Naive thymus-derived CD4-positive, alpha-beta T cell (primary cell): ENCODE measurements at places on chromosomes 16 and 17. TPM values are rescaled to one million over a fixed set of nuclear protein-coding genes. Genes with fewer than 3 reads are reported as not detected.

Gene SLC25A39
- polyA plus RNA-seq: 122 TPM

DNA sequence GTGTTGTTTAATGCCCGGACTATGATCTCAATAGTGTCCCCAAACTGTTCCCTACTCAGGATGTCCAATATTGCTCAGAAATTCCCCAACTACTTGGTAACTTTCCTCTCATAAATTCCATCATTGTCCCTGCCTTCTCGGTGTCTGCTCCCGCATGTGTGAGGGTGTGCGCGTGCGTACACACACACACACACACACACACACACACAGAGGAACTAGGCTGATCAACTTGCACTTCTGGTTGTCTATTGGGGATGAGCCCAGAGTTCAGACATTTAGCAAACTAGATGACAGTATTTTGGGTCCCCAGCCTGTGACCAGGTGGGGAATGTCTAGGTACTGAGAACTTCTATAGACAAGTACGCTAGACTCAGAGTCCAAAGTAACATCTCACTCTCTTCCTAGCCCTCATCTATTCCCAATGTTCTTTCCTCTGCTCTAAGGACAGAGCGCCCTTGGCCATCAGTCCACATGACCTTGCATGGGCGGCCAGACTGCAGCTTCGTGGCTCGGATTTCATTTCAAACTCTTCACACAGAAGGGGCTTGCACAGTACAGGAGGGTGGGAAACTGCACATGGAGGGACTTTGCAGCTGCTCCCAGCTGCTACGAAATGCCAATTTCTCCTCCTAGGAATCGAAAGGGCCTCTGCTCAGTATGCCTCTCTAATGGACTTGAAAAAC, 5.3 kb downstream of the HS3ST3A1 start:
- DNase-seq: no peak

GRCh38 chr16:598823-599739, 9.2 kb downstream of the RAB40C start:
- DNase-seq: no peak

Gene GAS7
- 0.09 TPM for polyA plus RNA-seq

Gene DHRS7C
- polyA plus RNA-seq: not detected

Gene NPEPPS
- 33.6 TPM for polyA plus RNA-seq

GRCh38 chr16:78962457-78962929, 638.0 kb downstream of the MAF start:
- no peak for DNase-seq

- DNase-seq: no peak
These were observed 79.6 kb downstream of the BRIP1 start for GRCh38 chr17:61783556-61784304.

- DNase-seq: no peak
These were observed 6.9 kb downstream of the MYH10 start for GRCh38 chr17:8623591-8623990.

DNA sequence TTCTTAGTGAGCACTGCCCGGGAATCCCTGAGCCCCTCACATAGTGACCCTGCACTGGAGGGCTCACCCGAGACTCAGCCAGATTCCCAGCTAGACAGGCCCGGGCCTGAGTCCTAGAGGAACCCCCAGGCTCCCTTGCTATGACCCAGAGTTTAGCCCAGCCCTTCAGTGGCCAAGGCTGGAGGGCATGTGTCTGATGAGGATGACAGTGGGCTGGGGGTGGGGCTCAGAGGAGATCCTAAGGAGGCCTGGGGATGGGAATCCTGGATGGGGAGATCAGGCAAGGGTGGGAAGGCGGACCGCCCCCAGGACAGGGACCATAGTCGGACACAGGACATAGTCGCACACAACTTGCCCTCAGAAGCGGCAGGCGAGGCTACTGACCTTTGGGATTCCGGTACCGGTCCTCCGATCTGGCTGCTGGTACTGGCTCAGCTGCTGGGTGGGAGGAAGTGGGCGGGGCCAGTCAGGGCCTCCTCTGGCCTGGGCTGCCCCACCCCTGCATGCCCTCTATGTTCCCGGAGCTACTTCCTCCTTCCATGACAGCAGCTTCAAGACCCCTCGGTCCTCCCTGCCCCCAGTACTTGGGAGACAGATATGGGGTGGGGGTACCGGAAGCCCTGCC, 1.1 kb downstream of the CD79B start:
- DNase-seq: peak; percentile 47

GRCh38 chr17:49082231-49082630, 50.3 kb upstream of the B4GALNT2 start:
- no peak for DNase-seq

GRCh38 chr17:32239456-32239855, 26.2 kb upstream of the RHBDL3 start:
- no peak for DNase-seq

DNA sequence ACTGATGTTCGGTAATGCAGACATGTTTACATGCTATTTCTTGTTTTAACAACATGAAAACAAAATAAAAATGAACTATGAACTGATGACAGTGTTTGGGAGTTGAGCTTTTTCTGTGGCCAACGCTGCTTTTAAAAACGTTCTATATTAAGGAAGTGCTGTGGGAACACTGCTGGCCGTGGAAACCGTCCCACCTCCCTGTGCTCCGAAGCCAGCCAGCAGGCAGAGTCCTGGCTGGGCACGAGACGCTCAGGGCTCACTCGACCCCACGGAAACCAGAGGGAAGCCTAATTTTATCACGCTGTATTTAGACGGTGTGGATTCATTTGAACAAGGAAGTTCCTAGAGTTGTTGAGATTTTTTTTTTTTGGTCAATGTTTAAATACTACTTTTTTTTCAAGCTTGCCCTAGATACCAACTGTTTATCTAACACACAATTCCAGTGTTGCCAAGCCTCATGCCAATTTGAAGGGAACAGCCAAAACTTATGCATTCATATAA, 25.8 kb downstream of the ADCY9 start:
- no peak for DNase-seq

DNA sequence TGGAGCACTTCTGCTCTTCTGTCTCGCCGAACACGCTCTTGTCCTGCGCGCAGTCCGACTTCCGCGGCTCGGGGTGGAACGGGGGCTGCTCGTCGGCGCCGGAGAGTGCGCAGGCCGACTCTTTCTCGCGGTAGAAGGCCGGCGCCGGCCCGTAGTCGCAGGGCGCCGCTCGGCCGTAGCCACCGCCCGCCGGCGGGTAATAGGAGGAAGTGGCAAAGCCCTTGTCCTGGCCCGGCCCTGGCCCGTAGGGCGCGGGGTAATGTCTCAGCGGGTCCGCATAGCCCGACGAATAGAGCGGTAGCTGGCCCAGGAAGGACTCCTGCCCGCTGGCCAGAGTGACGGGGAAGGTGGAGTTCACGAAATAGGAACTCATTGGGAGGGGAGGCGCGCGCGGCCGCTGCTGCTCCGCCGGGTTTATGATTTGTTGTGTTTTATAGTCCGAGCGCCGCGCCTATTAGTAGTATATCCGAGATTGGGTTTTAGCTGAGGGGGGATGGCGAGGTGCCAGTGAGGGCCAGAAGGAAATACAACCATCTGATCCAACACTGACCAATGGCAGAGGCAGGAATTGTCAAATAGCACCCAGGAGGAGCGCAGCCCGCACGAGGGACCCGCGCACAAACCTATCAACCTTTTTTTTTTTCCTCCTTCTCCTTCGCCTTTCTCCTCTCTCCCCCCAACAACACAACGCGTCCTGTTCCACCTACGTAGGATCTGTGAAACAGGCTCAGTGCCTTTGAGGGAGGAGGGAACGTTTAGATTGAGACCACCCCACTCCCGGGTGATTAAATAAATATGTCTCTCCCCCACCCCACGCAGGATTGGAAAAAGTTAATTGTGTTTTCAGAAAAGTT, 4.4 kb upstream of the HOXB5 start:
- no peak for DNase-seq

Gene NOD2
- 0.06 TPM for polyA plus RNA-seq

DNA sequence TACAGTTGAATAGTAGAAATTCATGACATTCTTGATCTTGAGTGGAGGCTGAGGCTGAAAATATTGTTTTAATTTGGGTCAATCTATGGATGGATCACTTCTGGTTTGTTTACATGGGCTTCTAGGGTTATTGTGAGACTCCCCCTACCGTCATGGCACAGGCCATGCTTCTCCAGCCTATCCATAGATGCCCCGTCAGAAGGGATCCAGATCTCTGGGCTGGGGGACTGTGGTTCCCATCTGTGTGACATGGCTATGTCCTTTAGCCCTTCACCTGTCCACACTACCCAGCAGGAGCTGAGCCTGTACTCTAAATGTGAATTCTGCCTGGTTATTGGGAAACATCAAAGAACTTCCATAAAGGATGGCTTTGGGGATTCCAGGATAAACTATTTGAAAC, 160.4 kb downstream of the ABCC12 start:
- no peak for DNase-seq
